Globus pallidus (tissue), 1 donor: ENCODE measurements at places on chromosomes 4 and X.

- peak; percentile 16 for DNase-seq
These were observed at the start of gene GUCY1A1 for GRCh38 chr4:155666344-155667221. Gene GUCY1A1, plus strand, starts transcription at chr4:155666848. Its CDS starts 30,020 bp downstream, at chr4:155696868.

GRCh38 chr4:4893721-4894120, 34.3 kb downstream of the MSX1 start:
- DNase-seq, result no peak

DNA sequence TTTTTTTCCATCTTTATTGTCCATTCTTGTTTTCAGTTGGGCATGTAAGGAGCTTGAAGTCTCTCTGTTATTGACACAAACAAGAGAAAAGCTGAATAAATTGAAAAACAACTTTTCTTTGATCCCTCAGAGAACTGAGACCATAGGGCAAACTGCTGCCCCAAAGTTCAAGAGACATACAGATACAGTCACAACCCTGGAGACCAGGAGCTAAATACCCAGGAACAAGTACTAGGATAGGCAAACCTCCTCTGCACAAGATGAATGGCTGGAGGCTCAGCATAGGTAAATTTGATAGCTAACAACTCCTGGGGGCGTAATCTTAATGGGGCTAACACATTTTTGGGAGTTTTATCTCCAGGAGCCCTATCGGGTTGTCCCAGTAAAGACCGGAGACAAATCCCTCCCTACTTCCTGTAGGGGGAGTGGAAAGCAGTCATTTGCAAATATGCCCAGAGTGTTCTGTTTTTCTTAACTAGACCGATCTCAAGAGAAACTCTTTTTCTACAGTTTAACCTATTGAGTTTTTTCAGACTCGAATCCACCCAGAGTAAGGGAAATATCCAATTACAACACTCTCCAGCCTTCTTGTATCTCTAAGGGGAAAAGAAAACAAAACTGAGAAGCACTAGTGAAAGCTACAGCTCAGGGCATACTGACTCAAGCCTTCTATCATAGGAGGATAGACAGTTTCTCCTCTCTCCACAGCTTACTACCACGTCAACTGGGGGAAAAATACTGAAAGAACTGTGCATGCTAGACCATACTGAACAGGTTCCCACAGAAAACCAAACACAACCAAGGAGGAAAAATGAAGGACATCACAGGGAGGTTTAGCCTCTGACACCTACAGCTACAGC, 23.1 kb downstream of the MAGEA8 start:
- DNase-seq, result no peak

DNA sequence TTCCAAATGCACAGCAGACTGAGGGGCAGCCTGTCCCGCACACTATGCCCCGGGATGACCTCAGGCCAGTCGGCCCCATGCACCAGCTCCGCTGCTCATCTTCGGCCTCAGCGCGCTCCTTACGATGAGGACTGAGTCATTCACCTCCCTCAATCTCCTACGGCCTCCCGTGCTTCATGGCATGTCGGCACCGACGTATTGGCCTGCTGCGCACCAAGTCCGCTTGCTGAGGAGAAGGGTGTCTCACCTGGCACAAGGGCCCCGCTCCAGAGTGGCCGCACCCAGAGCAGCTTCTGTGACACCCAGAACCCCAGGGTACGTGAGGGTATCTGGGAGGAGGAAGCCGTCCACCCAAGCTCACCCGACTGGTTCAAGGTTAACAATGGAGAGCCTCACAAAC, 35.5 kb downstream of the GAK start:
- no peak for DNase-seq

DNA sequence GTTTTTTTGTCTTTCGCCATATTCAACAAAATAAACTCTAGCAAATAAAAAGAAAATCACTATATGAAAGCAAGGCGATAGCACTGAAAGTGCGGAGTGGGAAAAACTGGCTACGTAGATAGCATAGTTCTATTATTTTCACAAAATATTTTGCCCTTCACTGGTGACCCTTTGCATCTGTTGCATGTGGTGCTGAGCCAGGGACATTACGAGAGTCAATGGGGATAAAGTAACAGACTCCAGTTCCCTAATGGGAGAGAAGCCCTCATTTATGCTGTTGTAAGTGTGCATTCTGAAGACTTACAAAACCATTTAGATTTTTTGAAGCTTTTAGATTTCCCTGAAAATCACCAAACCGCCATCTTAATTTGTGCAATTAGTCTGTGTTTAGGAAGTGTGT, 501.6 kb downstream of the PPARGC1A start:
- no peak for DNase-seq

GRCh38 chr4:186204103-186204559, 12.8 kb downstream of the CYP4V2 start:
- DNase-seq, result no peak

DNA sequence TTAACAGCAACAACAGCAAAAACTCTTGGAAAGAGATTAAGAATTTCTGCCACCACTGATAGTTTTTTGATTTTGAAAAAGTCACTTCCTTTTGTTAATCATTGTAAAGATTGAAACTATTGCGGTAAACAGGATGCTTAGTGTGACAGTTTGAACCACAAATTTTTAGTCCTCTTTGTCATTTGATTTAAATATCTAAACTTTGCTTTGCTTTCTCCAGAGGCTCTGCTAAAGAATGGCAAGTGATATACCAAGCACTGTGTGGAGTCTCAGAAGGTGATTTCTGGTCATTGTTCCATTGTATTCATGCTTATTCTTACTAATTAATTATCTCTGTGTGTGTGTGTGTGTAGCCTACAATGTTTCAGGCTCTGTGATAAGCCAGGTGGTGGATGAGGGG, 155.6 kb downstream of the BMPR1B start:
- no peak for DNase-seq

DNA sequence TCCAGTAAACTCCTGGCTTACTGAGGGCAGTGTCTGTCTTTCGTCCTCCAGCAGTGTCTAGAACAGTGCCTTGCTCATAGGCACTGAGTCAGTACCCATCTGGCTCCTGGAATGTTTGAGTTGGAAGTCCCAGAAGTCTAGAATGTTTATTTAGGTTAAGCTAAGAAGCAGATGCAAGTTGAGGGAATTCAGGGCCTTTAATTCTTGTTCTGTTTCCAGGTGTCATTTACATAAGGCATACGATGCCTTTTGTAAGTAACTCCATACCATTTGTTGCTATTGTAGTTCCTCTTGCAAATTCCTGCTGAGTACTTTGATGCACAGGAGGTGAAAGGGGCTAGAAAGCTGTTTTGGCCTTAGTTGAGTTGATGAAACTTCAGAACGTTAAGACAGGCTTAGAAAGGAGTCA, 22.2 kb downstream of the ARHGAP10 start:
- no peak for DNase-seq

GRCh38 chrX:69093960-69094871, 71.0 kb downstream of the PJA1 start:
- peak; percentile 46 for DNase-seq

DNA sequence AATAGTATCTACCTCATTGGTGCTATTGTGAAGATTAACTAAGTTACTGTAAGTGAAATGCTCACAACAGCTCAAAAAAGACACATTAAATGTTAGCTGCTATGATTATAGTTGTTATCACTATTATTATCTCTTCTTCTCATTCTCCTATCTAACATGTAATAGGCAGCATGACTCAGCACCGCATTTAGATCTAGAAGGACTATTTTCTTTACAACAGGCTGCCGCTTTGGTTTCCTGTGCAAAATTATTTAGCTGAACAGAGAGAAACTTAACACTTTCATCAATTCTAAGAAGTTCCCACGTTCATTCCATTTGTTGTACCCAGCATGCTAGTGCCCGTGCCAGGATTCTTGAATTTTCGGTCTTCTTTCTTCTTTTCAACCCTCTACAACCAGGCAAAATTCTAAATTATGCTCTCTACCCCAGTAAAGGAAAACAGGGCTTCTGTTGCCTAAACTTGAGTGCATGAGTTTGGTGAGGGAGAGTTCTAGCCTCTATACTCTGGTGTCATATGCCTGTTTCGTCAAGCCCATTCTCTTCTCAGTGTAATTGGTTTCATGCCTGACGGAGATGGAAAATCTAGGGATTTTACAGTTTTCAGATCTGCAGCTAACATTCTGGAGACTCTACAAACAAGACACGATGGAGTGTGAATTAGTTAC, 378.9 kb downstream of the PPP1R2C start:
- DNase-seq, result no peak

- DNase-seq, result no peak
These were observed at the start of gene ATOH1 for GRCh38 chr4:93828332-93828994. Gene ATOH1, plus strand, starts transcription at chr4:93828753. Its CDS starts 174 bp downstream, at chr4:93828927.

GRCh38 chr4:4555916-4556315, 14.1 kb upstream of the STX18 start:
- no peak for DNase-seq

DNA sequence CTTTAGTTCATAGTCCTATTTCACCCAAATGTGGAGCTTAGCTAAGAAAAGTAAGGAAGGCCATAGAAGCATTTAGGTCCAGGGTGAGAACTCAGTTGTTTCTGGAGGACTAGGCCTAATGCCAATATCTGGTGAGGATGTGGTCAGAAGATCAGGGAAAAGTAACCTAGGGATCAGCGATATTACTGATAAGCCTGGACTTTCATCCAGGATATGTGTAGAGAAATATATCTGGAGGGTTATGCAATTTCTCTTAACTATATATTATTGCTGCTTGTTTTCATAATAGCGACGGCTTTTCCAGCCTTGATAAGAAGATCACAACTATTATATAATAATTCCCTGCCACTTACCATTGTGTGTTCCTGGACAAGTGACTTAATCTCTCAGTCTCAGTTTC, 81.1 kb downstream of the FRAS1 start:
- DNase-seq, result no peak

- no peak for DNase-seq
These were observed 264.3 kb downstream of the TECRL start for GRCh38 chr4:64144994-64145393.

DNA sequence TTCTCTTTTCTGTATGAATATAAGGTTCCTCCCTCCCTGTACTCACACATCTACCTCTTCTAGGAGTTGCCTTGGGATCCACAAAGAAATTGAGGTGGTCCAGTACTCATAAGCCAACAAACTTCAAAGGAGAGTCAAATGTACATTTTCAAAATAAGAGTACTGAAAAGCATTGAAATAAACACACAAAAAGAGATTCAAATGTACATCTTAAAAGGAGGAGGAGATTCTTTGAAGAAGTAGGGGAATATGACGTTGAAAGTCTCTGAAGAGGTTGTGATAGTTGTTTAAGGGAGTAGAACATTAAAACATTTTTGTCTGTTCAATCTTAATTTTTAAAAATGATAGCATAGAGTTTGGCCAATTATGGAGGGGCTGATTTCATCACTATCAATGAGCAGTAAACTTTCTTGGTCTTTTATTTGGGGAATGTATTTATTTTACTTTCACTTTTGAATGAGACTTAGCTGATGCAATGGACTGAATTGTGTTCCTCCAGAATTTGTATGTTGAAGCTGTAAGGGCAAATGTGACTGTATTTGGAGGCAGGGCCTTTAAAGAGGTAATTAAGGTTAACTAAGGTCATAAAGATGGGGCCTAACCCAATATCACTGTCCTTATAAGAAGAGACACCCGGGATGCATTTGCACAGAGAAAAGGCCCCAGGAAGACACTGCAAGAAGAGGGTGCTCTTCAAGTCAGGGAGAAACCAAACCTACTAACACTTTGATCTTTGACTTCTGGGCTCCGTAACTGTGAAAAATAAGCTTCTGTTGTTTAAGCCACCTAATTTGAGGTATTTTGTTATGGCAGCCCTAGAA, 226.3 kb upstream of the PGRMC2 start:
- no peak for DNase-seq

DNA sequence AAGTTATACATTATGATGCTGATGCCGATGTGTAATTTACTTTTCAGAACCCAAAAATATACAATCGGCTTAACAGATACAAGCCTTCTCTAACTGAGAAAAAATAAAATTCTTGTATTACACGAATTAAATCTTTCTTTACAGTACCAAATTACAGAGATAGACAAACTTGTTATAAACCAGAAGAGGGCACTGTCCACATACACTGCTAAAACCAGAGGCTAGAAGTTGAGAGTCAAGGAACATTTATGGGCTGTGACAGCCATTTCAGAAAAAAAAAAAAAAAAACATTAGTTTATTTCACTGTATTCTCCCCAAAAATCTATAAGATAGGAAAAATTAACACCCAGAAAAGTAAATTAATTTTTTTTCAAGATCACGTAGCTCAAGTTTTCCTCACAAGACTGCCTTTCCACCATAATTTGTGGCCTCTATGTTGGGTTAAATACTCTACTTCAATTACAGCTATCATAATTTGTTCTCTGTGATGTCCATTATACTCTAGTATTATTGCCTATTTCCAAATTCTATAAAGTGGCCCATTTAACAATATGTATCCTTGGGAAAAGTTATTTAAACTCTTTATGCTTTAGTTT, 12.0 kb downstream of the EREG start:
- peak; percentile 29 for DNase-seq

- no peak for DNase-seq
These were observed 219.3 kb downstream of the SPRY1 start for GRCh38 chr4:123615901-123616300.

DNA sequence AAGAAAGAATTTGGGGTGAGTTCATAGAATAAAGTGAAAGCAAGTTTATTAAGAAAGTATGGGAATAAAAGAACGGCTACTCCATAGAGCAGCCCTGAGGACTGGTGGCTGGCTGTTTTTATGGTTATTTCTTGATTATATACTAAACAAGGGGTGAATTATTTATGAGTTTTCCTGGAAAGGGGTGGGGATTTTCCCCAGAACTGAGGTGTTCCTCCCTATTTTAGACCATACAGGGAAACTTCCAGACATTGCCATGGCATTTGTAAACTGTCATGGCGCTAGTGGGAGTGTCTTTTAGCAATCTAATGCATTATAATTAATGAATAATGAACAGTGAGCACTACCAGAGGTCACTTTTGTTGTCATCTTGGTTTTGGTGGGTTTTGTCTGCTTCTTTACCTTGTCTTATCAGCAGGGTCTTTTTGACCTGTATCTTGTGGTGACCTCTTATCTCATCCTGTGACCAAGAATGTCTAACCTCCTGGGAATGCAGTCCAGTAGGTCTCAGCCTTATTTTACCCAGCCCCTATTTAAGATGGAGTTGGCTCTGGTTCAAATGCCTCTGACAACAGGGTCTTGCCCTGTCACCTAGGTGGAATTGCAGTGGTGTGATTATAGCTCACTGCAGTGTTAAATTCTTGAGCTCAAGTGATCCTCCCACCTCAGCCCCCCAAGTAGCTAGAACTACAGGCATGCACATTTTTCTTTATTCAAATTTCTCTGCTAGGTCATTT, 27.1 kb downstream of the RAPGEF2 start:
- no peak for DNase-seq

- DNase-seq, result no peak
These were observed 61.5 kb downstream of the IGSF1 start for GRCh38 chrX:131227608-131228007.

- peak; percentile 0 for DNase-seq
These were observed 33.8 kb upstream of the ARMCX2 start for GRCh38 chrX:101693476-101693875.

- DNase-seq, result no peak
These were observed 78.8 kb downstream of the CBR4 start for GRCh38 chr4:168931215-168931650.

DNA sequence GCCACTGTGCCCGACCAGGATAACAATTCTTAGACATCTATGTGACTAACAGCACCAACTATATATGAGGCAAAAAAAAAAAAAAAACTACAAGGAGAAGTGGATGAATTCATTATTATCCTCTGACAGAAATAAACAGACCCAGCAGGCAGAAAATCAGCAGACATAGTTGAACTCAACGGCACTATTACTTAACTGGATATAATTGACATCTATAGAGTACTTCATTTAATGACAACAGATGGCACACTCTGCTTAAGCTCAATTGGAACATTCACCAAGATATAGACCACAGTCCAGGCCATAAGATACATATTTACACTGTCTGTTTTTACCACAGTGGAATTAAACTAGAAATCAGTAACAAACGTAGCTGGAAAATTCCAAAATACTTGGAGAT, 13.3 kb downstream of the CLDN22 start:
- no peak for DNase-seq

- DNase-seq, result no peak
These were observed 116.7 kb downstream of the UBE2K start for GRCh38 chr4:39814403-39815185.
